ENCODE measurements at places on chromosomes 16 and 17. TPM values are rescaled to one million over a fixed set of nuclear protein-coding genes. Genes with fewer than 3 reads are reported as not detected.

- no peak for DNase-seq
These were observed 4.8 kb upstream of the GLG1 start for GRCh38 chr16:74611721-74612120.

Gene DOC2B
- total RNA-seq = 5.9 TPM

DNA sequence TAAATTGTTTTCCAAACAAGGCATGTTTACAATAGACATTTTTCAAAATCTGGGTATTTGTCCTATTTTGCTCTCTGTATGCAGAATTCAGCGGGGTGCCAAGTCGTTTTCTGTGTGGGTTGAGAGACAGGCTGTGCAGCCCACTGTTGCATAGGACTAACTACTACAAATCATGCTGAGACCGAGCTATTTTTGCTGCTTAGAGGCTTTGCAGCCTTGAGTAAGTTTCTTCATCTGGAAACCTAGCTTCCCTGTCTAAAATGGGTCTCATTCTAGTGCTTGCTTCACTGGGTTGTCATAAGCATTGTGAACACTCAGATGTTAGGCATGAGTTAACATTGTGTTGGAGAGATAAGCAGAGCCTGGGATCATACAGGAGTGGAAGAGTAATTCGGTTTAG lies 1.3 kb downstream of the PRPSAP2 start:
- DNase-seq = peak; percentile 38

GRCh38 chr17:9162275-9162985 lies 141.1 kb downstream of the NTN1 start:
- DNase-seq = no peak

Gene ZNF287
- total RNA-seq = 11.7 TPM

Gene RAPGEFL1
- total RNA-seq = 33.3 TPM

DNA sequence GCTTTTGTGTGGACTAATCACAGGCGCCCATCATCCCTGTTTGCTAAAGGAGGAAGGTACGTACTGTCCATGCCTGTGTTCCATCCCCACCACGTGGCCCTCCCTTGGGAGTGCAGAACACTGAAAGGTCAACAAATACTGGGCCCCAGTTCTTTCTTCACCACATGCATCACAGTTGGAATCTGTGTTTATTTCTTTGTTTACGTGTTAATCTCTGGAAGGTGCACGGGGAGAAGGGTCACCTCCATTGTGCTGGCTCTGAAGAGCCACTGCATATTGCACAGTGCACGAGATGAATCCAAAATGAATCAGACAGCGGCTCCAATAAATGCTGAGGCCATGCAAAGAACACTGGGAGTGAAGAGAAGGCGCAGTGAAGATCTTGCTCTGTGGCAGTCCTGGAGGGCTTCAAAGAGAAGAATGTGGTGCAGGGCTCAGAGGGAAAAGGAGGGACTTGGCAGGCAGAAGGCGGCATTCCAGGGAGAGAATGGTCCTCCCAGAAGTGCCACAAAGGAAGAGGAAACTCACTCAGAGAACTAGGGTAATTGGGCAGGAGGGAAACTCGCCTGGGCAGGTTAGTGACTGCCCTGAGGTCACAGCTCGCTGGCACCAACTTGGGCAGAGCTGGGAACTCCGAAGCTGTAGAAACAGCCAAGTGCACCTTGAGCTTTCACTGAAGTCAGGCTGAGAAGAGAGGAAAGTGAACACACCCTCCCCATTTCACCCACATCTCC lies 3.7 kb downstream of the RPH3AL start:
- no peak for DNase-seq

GRCh38 chr16:84514874-84515835 lies 10.7 kb upstream of the MEAK7 start:
- DNase-seq = peak; percentile 61

Gene HNF1B
- 0.58 TPM for total RNA-seq

DNA sequence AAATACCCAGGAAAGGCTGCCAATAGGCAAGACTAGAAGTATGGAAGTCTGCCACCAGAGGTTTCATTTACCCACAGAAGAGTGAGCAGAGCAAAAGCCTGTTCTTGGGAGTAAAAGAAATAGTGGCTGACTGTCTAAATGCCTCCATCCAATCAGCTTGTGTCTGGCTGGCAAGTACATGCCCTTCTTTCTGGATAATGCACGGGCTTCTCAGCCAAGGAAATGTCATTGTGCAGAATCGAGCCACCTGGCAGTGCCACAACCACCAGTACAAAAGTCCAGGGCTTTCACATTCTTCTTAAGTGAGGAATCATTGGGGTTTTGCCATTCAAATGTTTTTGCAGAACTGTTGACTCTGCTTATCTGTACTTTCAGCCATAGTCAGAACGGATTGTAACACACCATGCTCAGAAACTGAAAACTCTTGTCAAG lies 10.1 kb upstream of the ERCC4 start:
- peak; percentile 87 for DNase-seq

Gene SCIMP
- total RNA-seq = not detected

DNA sequence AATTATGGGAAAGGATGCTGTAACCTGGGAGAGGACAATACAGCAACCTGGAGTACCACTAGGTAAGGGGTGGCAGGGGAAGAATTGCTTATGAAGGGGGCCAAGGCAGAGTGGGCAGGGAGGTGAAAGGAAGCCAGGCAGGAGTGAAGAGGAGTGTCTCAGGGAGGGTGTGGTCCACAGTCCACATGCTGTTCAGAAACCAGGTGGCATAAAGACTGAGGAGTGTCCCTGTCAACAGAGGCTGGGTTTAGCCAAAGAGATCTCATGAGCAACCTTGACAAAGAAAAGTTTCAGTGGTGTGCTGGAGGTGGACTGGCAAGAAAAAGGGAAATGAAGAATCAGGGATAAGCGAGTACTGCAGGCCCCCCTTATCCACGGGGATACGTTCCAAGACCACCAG lies 88.4 kb downstream of the SPACA3 start:
- no peak for DNase-seq

DNA sequence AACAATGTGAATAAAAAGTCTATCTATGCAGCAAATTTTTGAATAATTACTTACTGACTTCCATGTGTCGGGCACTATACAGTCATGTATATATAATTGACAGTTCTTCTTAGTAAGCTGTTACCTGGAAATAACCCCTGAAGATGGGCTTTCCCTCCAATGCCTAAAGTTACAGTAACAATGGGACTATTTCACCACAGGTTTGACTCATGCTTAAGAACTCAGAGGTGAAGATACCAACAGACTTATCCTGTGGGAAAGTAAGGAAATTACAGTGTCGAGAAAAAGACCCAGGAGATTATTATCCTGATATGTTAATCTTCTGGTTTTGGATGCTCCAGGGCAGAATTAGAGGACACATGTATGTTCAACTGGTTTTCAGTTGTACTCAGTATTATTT lies 601.5 kb upstream of the SOX9 start:
- DNase-seq = no peak

- peak; percentile 84 for DNase-seq
These were observed 69.6 kb upstream of the ZNF750 start for GRCh38 chr17:82909322-82909904.

- DNase-seq = no peak
These were observed 2.0 kb downstream of the DLX3 start for GRCh38 chr17:49992933-49993422.

Gene ABCA5
- total RNA-seq = 65.7 TPM

DNA sequence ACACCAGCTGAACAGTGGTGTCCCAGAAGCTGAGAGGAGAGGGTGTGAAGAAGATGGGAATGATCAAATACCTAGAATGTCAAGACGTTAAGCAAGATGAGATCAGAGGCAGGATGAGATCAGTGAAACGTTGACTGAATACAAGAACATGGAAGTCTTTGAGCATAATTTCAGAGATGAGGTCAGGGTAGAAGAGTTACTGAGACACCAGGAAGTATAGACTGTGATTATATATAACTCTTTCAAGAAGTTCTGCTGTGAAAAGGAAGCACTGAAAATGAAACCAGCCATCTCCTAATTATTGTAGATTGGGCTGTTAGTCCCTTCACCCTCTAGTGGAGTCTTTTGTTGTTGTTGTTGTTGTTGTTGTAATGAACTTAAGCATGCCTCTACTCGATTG lies 9.1 kb downstream of the SHCBP1 start:
- DNase-seq = no peak

Gene SNX20
- total RNA-seq = 1.2 TPM

Gene TPPP3
- 16.7 TPM for total RNA-seq

DNA sequence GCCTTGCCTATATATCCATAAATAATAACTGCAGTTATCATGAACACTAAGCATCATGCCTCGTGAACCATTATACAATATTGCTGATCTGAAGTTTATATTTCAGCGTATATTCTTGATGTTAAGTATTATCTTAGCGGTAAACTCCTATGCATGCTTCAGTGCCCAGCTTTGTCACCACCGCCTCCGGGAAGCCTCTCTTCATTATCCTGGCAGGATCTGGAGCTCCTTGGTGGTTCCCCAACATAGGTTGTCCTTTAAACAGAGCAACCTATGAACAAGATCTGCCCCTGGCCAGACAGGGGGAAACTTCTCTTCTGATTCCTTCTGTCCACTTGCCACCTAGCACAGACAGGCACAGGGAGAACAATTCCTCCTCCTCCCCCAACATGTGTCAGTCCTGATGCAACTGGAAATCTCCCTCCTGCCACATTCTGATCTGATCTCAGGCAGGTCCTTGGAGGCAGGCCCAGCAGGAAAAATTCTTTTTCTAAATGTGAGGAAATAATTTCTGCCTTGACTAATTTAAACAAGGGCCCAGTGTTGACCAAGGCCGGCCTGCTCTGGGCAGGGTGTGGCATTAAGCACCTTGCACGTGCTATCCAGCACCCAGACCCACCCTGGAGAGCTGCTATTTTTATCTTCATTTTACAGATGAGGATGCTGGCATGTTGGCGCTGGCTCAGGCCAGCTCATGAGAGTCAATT lies 22.4 kb downstream of the SPNS2 start:
- peak; percentile 86 for DNase-seq

DNA sequence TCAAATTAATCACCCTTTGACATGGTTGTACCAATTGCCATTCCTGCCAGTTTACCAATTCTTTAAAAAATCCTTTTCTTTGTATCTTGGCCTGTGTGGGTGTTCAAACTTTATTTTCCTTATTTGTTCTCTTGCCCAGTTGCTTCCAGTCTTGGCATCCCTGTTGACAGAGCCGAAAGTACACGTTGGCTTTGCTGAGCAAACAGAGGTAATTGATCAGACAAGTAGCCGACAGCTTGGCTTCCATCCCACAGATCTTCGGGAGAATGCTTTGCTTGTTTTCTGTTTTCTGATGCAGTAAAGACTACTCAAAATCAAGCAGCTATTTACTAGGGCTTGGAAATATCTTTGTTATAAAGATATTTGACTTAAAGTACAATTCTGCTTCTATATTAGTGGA lies 506.8 kb upstream of the SALL1 start:
- DNase-seq = peak; percentile 66

- DNase-seq = no peak
These were observed 136.7 kb upstream of the HS3ST2 start for GRCh38 chr16:22677024-22677830.

Gene NUDT7
- not detected for total RNA-seq

GRCh38 chr17:82464567-82464929 lies 6.0 kb downstream of the NARF start:
- no peak for DNase-seq

GRCh38 chr16:907842-908241 lies 62.9 kb downstream of the LMF1 start:
- no peak for DNase-seq

Gene OR2C1
- not detected for total RNA-seq

DNA sequence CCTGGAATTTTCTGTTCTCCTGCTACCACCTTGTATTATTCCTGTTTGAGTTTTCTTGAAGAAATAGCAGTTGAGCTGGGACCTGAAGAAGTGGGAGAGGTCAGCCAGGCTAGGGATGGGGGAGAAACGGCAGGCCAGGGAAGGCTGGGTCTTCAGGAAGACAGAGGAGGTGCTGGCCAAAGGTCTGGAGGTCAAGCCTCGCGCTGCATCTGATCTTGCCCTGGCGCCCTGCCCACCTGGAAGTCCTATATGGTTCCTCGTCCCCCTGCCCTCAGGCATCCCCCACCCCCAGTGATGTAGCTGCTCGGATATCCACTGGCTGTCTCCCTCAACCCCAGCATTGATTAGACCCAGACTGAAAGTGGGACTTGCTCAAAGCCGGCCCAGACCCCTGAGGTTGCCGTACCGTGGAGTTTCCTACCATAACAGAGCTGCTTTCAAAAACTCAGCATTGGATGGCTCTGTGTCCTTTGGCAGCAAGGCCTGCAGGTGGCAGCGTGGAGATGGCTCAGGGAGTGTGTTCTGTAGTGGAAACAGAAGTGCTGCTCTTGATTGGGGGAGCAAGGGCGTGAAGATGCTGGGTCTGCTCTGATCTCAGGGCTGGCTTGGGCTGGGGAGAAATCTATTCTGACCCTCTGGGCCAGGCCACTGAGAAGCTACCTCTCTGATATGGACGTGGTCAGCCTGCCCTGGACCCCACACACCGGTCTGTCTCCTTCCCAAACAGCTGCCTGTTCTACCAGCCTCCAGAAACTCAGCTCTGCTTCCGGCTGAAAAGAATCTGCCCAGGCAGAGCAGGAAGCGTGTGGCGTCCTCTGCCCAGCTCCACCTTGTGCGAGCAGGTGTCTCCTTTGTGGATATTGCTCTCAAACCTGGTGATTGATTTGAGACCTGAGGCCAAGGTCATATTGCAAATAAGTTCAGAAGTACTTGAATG lies 107.0 kb upstream of the CACNG5 start:
- DNase-seq = peak; percentile 52

Gene PNMT
- total RNA-seq = 9.0 TPM

DNA sequence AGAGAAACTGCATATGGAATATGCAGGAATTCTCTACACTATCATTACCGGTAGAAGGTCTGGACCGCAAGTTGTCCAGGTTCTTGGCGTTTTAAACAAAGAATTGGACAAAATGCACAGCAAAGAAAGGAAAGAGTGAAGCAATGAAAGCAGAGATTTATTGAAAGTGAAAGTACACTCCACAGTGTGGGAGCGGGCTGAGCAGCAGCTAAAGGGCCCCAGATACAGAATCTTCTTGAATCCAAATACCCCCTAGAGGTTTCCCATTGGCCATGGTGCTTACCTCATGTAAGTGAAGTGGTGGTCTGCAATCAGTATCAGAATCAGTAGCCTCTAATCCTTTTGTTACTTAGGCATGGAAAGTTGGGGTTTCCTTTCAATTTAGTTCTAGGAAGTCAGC lies 178.5 kb upstream of the IRX3 start:
- DNase-seq = no peak

Gene CAVIN1
- total RNA-seq = 99.2 TPM

Gene ZNF629
- total RNA-seq = 21.3 TPM

- DNase-seq = no peak
These were observed 164.3 kb downstream of the RBFOX3 start for GRCh38 chr17:79446399-79447009.

Gene EPOP
- under 0.01 TPM for total RNA-seq

Gene CA4
- total RNA-seq = 30.1 TPM

Data from stomach (tissue), 19 donors.